ENCODE measurements at places on chromosomes 1 and 21. TPM values are rescaled to one million over a fixed set of nuclear protein-coding genes. Genes with fewer than 3 reads are reported as not detected.

The SHISA4 gene
- total RNA-seq = 12.2 TPM

The CRYAA gene
- 0.18 TPM for total RNA-seq

The ADAMTS4 gene
- not detected for total RNA-seq

The FDPS gene
- 171 TPM for total RNA-seq

The WDR3 gene
- 35.2 TPM for total RNA-seq

The LENEP gene
- total RNA-seq = not detected

The EVA1C gene
- total RNA-seq = 53.6 TPM

The XCL2 gene
- not detected for total RNA-seq

The LRRN2 gene
- 9.6 TPM for total RNA-seq

The ATAD3B gene
- 1.7 TPM for total RNA-seq

The FALEC gene
- total RNA-seq = not detected

The CNR2 gene
- not detected for total RNA-seq

The ADAM30 gene
- total RNA-seq = not detected

The IFI44 gene
- 0.82 TPM for total RNA-seq

The PCSK9 gene
- total RNA-seq = 2.3 TPM

The CELA2A gene
- not detected for total RNA-seq

The KRTAP12-1 gene
- not detected for total RNA-seq

The PARK7 gene
- total RNA-seq = 367 TPM
